HuH-7 (cell line): ENCODE measurements at places on chromosomes 4 and X.
A peak's percentile ranks its signal among the peaks of the same experiment; 100 is the strongest.

- DNase-seq = no peak
Observed at GRCh38 chr4:110595583-110595982, 27.3 kb downstream of the PITX2 start.

- no peak for DNase-seq
Observed at GRCh38 chr4:8320386-8320750, 50.8 kb downstream of the HTRA3 start.

GRCh38 chr4:13054420-13054970, 429.6 kb downstream of the RAB28 start:
- no peak for DNase-seq

GRCh38 chr4:140686796-140687195, 69.4 kb downstream of the TBC1D9 start:
- DNase-seq = no peak

- no peak for DNase-seq
Observed at GRCh38 chr4:173253561-173253960, 80.6 kb downstream of the HMGB2 start.

DNA sequence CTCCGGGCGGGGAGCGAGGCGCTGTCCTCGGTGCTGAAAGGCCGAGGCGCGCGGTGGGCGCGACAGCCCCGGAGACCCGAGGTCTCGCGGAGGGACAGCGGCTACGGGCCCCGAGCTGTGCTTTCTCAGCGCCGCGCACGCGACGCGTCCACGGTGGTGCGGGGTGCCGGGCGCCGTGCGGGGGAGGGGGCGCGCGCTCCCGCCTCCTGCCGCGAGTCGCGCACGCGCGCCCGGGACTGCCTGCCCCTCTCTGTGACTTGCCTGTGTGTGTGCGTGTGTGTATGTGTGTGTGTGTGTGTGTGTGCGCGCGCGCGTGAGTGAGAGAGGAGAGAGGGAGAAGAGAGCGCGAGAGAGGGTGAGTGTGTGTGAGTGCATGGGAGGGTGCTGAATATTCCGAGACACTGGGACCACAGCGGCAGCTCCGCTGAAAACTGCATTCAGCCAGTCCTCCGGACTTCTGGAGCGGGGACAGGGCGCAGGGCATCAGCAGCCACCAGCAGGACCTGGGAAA, at the start of gene GRIA2:
TSS of gene GRIA2 (plus strand) at position 358 of the 511 bp plus-strand sequence. CDS start 315 bp downstream, outside the sequence.
- peak; percentile 83 for DNase-seq

DNA sequence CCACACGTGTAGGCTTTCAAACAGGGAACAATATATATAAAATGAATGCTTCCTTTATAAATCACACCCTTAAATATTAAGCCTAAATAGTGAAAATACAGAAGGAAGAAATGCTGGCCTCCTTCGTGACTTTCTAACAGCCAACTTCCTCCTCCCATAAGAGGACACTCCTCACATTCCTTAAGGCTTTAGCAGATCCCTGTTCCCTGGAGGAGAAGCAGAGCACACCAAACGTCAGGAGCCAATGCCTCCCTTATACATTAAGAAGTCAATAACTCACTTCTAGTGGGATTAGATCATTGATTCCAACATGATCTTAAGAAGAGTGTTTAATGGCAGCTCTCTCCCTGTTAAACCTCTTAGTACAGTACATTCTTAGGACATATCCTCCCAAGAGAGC, 108.4 kb upstream of the FAM241A start:
- DNase-seq = no peak

DNA sequence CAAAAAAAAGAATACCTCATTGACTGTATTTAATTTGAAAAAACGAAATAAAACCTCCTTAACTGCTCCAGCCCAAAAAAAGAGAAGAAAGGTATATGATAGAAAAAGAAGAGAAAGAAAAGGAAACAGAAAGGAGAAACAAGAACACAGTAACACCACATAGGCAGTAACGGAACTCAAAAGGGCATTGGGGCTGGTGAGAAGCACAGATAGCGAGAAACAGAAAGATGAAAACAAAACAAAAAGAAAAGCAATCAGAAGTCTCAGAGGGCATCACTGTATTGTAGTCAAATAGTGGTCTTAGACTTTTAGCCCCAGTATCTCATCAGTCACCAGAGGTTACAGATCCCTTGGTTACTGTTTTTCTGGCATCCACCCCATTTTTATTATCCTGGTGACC, 88.6 kb downstream of the NFKB1 start:
- no peak for DNase-seq

DNA sequence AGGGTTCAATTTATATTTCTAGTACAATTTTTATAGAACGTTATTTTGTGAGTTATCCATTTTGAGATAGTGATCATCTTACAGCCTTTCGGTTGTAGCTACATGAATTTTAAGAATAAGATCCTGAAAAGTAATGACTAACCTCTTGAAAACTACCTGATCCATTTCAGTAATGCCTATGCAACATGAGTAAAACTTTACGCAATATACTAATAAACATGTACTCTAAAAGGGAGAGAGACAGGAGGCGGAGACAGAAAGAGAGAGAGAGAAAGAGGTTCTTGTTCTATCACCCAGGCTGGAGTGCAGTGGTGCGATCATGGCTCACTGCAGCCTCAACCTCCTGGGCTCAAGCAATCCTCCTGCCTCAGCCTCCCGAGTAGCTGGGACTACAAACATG, 816.1 kb downstream of the CCSER1 start:
- DNase-seq = no peak

GRCh38 chr4:76449833-76450232, 14.8 kb downstream of the SHROOM3 start:
- peak; percentile 20 for DNase-seq

DNA sequence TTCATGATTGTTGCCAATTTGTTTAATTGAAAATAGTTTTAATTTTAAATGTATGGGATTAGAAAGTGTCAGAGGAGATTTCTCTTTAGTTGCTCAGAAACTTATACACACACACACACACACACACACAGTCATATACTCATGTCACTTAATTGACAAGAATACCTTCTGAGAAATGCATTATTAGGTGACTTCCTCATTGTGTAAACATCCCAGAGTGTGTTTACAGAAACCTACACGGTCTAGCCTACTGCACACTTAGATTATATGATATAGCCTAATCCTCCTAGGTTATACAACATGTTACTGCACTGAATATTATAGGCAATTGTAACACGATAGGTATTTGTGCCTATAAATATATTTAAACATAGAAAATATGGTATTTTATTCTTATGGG, 1327.4 kb downstream of the FSTL5 start:
- no peak for DNase-seq
